Muscle of leg (tissue), 16 donors: ENCODE measurements at places on chromosomes 6 and 20. TPM values are rescaled to one million over a fixed set of nuclear protein-coding genes. Genes with fewer than 3 reads are reported as not detected.

ADTRP gene
- polyA plus RNA-seq = 0.65 TPM

STX11 gene
- polyA plus RNA-seq = 2.3 TPM

ARFGEF3 gene
- 0.89 TPM for polyA plus RNA-seq

DNA sequence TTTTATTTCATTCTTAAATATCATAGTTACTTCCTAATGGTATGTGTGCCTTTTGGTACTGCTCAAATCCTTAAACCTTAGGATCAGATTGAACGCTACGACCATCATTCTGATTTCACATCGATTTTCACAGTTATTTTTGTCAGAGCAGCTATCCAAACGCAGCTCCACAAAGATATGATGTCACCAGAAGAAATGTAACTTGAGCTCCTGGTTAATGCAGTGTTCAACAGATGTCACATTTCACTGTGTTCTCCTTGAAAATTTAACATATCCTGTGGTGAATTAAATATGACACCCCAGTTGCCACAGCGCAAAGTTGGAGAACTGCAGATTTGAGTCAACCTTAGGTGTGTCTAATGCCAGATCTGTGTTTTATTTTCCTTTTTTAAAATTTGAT lies 81.4 kb downstream of the CTNNBL1 start:
- no peak overlapping the region for H3K4me3 ChIP-seq
- H3K27me3 ChIP-seq = no peaks in the 10 kb centered on the region
- DNase-seq = peak; percentile 28

GRCh38 chr6:82385102-82385501 lies 21.5 kb downstream of the TPBG start:
- H3K4me3 ChIP-seq = no peak overlapping the region
- no peaks in the 10 kb centered on the region for H3K4me1 ChIP-seq
- no peaks in the 10 kb centered on the region for H3K36me3 ChIP-seq
- no peaks in the 10 kb centered on the region for H3K27me3 ChIP-seq
- no peak for DNase-seq
